Activated T-helper 1 cell treated with anti-CD3 and anti-CD28 coated beads, Interleukin-2, amount 50 U/mL, for 16 hours (primary cell): ENCODE measurements at places on chromosomes 4 and X.

DNA sequence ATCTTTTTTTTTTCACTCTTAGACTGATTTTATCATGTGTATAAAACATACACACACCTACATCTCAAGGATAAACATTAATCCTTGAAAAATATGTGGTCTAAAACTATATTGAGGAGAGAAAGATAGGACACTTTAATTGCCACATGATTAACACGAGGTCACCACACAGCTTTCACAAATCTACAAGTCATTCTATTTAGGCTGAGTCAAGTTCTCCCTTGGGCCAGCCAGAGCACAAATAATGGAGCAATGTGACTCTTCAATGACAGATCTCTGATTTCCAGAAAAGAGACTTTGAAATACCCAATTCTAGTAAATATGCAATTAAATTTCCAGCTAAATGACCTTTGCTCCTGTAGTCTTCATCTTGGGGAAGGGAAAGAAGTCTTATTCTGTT lies 12.9 kb upstream of the ADH4 start:
- no peak for DNase-seq

- DNase-seq: no peak
Measured at GRCh38 chr4:9996319-9997110, 24.8 kb downstream of the SLC2A9 start.

GRCh38 chrX:71148278-71148663 lies 3.6 kb downstream of the NLGN3 start:
- no peak for DNase-seq

GRCh38 chr4:44342800-44343199 lies 105.8 kb downstream of the KCTD8 start:
- no peak for DNase-seq

DNA sequence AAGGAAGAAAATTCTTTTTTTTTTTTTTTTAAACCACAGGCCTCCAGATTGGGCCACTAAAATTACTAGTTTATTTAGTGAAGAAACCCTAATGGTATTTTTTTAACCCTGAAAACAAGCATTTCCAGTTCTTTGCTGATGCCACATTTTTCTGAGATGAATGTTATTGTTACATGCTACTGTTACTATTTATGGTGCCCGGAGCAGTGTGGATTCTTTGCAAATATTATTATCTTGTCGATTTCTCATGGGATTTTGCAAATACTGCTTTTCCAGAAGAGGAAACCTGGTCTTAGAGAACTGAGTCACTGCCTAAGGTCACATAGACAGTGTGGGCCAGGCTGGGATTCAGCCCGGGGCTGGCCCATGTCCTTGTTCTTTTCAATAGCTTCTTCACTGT lies 8.7 kb upstream of the ALAS2 start:
- no peak for DNase-seq

- no peak for DNase-seq
Measured at GRCh38 chr4:175970724-175971123, 94.9 kb upstream of the WDR17 start.

- no peak for DNase-seq
Measured at GRCh38 chr4:95249426-95250021, 299.2 kb downstream of the UNC5C start.

- no peak for DNase-seq
Measured at GRCh38 chrX:155334486-155335336, at the start of gene CLIC2. Gene CLIC2, minus strand, starts transcription at chrX:155334614. Its CDS starts 187 bp downstream, at chrX:155334427.

- DNase-seq: no peak
Measured at GRCh38 chr4:3875466-3875865, 109.3 kb downstream of the ADRA2C start.
